ENCODE measurements at places on chromosomes 11 and 22.

- no peak for DNase-seq
Observed at GRCh38 chr11:93074352-93074751, 104.9 kb downstream of the MTNR1B start.

DNA sequence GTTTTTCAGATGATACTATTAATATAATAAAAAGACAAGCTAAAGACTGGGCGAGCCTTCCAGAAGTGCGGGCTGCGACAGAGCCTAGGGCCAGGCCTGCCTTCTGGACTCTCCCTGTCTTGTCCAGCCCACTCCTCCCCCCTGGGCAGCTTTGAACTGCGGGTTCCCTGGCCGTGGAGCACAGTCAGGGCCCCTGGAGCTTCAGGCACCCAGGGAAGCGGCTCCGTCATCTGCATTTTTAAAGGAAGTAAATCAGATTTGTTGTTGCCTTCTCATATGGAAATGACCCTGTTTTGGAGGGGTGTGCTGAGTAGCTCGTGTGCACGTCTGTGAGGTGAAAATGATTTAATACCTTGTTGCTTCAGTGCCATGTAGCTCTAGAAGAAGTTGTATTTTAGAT, 265.3 kb downstream of the TBC1D22A start:
- DNase-seq = no peak

- DNase-seq = no peak
Observed at GRCh38 chr11:111729831-111730311, 36.3 kb downstream of the PPP2R1B start.

DNA sequence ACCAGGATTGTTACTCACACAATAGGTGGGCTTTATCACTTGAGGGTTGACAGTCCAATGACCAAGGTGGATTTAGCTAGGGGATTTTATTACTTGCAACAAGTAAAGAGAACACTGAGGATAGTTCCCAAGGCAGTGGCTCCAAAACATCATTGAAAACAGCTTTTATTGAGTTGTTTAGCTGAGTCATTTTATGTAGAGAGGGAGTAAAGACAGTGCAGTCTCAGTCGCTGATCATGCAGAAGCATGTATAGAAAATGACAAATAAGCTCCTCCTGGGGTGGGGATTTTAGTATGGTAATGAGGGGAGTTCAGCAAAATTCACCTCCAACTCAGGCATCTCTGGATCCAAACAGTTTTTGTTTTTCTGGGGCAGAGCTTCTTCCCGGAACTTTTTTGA, 163.0 kb upstream of the CCDC179 start:
- DNase-seq = no peak

- DNase-seq = no peak
Observed at GRCh38 chr22:19959043-19959586, 17.5 kb upstream of the TXNRD2 start.

DNA sequence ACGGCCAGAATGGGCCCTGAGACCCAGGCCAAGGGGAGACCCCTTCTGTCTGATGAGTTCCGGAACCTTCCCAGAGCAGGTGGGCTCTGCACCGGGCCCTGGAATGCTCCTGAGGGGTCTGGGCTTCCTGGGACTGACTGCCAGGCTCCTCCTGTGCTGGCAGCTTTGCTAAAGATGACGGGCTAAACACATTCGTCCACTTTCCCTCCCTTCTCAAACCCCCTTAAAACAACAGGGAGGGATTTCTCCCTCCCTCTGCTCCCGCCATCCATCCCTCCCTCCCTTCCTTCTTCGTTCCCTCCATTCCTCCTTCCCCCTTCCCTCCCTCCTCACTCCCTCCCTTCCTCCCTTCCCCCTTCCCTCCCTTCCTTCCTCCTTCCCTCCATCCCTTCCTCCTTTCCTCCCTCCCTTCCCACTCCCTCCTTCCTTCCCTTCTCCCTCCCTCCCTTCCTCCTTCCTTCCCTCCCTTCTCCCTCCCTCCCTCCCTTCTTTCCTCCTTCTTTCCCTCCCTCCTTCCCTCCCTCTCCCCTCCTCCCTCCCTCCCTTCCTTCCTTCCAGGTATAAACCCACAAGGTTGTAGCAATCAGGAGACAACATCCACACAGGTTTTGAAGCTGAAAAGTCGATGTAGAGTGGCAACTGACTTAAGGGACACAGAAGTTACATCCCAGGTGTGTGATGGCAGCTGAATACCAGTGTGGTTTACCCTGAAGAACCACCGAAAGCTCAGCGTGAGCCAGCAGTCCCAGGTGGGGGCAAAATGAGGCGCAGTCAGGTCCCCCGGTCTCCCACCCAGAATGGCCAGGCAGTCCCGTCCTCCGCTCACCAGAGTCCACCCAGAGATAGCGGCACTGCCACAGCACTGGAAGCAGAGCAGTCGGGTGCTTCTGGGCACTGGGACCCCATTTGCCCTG, 18.8 kb upstream of the MGAT3 start:
- DNase-seq = no peak

GRCh38 chr22:41092023-41092817, at the start of gene EP300:
Gene EP300, plus strand, starts transcription at chr22:41092592. Its CDS starts 413 bp downstream, at chr22:41093005.
- peak; percentile 88 for DNase-seq

DNA sequence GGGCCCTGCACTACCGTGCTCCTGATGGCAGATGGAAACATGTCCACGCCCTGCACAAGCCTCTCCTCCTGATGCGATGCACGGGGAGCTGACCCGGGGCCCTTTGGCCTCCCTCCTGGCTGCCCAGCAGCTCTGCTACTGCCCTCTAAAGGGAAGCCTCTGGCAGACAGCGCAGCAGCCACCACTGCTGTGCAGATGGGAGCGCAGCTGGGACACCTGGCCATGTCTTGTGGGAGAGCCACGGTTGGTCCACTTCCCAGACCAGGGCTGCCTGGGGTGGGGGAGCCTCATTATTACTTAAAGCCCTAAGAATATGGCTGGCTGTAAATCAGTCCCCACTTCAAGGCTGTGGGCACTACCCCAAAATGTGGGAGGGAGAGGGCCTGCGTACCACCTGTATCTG, 38.3 kb downstream of the TBX1 start:
- DNase-seq = no peak

- DNase-seq = no peak
Observed at GRCh38 chr11:44463751-44464150, 101.7 kb upstream of the CD82 start.

DNA sequence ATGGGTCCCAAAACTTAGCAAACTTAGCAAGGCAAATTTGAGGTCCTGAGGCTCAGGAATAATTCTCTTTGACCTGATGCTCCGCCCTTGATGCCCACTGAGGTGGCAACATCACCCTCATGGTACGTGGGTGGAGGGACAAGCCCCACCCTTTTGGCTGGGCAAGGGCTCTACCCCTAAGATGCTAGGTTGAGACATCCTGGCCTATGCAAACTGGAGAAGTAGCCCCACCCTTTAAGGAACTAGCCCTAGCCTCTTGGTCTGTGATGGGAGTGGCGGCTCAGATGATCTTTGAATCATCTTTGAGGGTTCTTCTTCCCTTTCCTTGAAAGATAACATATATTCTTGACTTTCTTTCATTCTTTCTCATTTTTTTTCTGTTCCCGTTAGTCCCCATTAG, 32.9 kb downstream of the CABIN1 start:
- no peak for DNase-seq

GRCh38 chr11:70862093-70862492, 390.3 kb downstream of the SHANK2 start:
- no peak for DNase-seq

- no peak for DNase-seq
Observed at GRCh38 chr11:80843266-80843974, 1402.6 kb upstream of the TENM4 start.

- no peak for DNase-seq
Observed at GRCh38 chr22:37680191-37680851, 4.9 kb downstream of the LGALS1 start.

- no peak for DNase-seq
Observed at GRCh38 chr22:26681395-26681821, 24.0 kb downstream of the MIAT start.

DNA sequence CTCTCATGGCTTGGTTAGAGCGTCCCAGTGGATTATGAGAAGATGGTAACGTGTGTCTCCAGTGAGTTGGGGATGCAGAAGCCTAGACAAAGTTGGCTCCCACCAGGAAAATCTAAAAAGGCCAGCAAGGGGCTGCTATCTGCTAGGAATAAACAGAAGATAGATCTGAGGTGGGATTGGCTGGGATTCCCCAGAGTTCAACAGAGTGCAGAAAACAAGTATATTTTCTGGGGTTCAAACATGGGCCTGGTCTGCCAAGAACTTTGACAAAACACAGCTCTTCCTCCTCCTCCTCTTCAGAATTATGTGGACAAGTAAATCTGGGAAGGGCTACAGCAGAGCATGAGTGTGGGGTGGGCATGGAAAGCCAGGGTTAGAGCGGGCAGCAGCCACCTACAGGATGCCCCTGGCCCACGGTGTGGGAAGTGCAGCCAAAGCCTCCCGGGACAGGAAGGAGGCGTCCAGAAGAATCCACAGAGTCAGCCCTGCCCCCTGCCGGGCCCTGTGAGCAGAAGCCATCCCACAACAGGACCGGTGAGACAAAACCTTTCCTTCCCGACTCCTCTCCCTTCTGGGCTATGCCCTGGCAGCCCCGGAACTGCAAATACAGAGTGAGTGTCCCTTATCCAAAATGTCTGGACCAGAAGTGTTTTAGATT, 67.1 kb downstream of the CD82 start:
- peak; percentile 58 for DNase-seq
